ENCODE measurements at places on chromosomes 1 and 21.

- no peak overlapping the region for H3K27ac ChIP-seq
- no peaks in the 10 kb centered on the region for H3K27me3 ChIP-seq
- no peak overlapping the region for H3K4me3 ChIP-seq
- no peak for DNase-seq
- no peaks in the 10 kb centered on the region for H3K36me3 ChIP-seq
Observed at GRCh38 chr1:27570784-27571183, 33.2 kb downstream of the AHDC1 start.

DNA sequence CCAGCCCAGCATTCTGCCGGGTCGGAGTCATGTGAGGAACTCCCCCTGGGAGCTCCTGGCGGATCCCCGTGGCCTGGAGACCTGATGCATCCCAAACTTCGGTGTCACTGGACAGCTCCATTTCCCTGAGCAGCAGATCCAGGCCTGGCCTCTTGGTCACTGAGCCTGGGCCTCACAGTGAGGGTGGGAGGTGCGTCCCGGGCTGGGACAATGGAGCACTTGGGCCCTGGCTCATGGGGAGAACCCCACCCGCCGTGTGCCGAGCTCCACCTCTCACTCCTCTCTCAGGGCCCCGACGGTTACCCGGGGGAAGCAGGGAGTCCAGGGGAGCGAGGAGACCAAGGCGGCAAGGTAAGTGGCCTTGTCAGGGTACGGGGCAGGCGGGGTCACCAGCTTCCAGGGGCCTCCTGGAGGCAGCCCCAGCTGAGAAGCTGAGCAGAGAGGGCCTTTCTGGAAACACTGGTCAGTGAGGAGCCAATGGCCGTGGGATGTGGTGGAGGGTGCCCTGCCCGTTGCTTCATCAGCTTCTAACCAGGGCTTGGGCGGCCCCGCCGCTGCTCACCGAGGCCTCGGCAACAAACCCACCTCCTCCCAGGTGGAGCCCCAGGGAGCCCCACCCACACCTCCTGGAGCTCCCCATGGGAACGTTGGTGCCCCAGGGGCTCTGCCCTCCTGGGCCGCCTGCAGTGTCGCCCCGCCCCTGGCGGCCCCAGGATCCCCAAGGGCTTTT is 19.8 kb downstream of the COL6A2 start:
- no peak for DNase-seq
- no peak overlapping the region for H3K27ac ChIP-seq
- no peak overlapping the region for H3K4me3 ChIP-seq
- no peaks in the 10 kb centered on the region for H3K36me3 ChIP-seq
- no peaks in the 10 kb centered on the region for H3K27me3 ChIP-seq

DNA sequence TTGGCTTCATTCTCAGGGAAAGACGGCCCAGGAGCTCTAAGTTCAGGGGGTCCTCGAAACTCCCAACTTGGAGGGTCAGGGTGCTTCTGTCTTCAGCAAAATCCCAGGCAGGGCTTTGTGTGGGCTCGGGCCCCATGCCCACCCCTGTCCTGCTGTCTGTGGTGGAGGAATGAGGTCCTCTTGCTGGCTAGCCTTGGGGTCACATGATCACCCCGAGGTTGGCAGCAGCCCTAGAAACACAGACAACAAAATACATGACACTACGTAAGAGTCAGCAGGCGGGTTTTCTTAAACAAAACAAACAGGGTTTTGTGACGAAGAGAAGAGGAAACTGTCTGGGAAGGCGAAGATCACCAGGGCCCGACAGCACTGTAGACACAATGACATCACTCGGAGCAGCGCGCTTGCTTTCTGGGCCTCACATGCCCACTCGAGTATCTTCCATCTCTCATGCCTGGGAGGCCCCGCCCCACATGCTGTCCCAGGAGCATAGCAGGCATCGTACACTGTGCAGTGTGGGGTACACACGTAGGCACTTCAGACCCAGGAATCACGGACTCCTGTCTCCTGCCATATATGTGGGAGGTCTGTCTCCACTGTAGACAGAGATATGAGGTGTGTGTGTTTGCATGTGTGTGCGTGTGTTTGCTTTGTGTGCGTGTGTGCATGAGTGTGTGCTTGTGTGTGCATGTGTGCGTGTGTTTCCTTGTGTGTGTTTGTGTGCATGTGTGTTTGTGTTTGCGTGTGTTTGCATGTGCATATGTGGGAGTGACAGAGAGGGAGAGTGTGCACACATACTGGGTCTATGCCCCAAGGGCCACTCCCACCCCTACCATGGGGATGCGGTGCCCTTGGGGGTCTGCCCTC is 94.7 kb downstream of the SIK1 start:
- H3K4me1 ChIP-seq, result peaks cover 18% of the 10 kb centered on the region
- peak; percentile 94 for DNase-seq
- no peaks in the 10 kb centered on the region for H3K27me3 ChIP-seq

- H3K36me3 ChIP-seq, result peaks cover 3% of the 10 kb centered on the region
- DNase-seq, result peak; percentile 75
- H3K4me1 ChIP-seq, result peaks cover 4% of the 10 kb centered on the region
- no peak overlapping the region for H3K27ac ChIP-seq
- H3K27me3 ChIP-seq, result no peaks in the 10 kb centered on the region
Observed at GRCh38 chr1:29033829-29034466, 89.8 kb downstream of the TMEM200B start.

- H3K36me3 ChIP-seq, result no peaks in the 10 kb centered on the region
- H3K27ac ChIP-seq, result no peak overlapping the region
- no peak for DNase-seq
- no peaks in the 10 kb centered on the region for H3K4me1 ChIP-seq
- H3K4me3 ChIP-seq, result no peak overlapping the region
Observed at GRCh38 chr1:160748878-160749269, 9.8 kb downstream of the SLAMF7 start.

GRCh38 chr21:17775431-17776126 is 43.6 kb downstream of the C21orf91 start:
- H3K27me3 ChIP-seq, result no peaks in the 10 kb centered on the region
- DNase-seq, result no peak
- H3K27ac ChIP-seq, result no peak overlapping the region
- H3K4me1 ChIP-seq, result no peaks in the 10 kb centered on the region
- no peak overlapping the region for H3K4me3 ChIP-seq

GRCh38 chr1:109649491-109649914 is 6.4 kb upstream of the GSTM4 start:
- H3K36me3 ChIP-seq, result no peaks in the 10 kb centered on the region
- peak overlapping the region; percentile 54 for H3K4me3 ChIP-seq
- no peaks in the 10 kb centered on the region for H3K4me1 ChIP-seq

GRCh38 chr1:60583696-60584095 is 498.7 kb upstream of the NFIA start:
- H3K36me3 ChIP-seq, result no peaks in the 10 kb centered on the region
- H3K27ac ChIP-seq, result no peak overlapping the region
- peaks cover 3% of the 10 kb centered on the region for H3K4me1 ChIP-seq
- DNase-seq, result no peak

DNA sequence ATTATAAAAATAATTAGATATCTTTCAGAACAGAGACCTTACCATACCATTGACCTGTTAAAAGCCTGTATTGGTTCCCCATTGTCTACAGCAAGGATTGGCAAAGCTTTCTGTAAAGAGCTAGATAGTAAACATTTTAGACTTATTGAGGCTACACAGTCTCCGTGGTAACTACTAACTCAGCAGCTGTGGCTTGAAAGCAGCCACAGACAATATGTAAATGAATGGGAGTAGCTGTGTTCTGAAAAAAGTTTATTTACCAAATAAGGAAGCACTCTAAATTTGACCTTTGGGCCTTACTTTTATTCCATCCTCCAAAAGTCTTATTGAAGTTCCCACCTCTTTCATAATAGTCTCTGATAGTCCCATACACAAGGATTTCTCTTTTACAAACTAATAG is 39.7 kb downstream of the NUP210L start:
- no peaks in the 10 kb centered on the region for H3K4me1 ChIP-seq
- no peaks in the 10 kb centered on the region for H3K27me3 ChIP-seq
- no peak overlapping the region for H3K27ac ChIP-seq
- no peak for DNase-seq
- H3K4me3 ChIP-seq, result no peak overlapping the region
- no peaks in the 10 kb centered on the region for H3K36me3 ChIP-seq

- no peaks in the 10 kb centered on the region for H3K27me3 ChIP-seq
- H3K4me1 ChIP-seq, result peaks cover 47% of the 10 kb centered on the region
Observed at GRCh38 chr1:93629101-93630059, 52.3 kb downstream of the BCAR3 start.

Measured in endothelial cell of umbilical vein (primary cell).